Right forelimb (tissue), 1 donor: ENCODE measurements at places on chromosomes 2 and 18.
A peak's percentile ranks its signal among the peaks of the same experiment; 100 is the strongest.

GRCh38 chr18:51654488-51655326 lies 457.2 kb upstream of the MEX3C start:
- DNase-seq: no peak

DNA sequence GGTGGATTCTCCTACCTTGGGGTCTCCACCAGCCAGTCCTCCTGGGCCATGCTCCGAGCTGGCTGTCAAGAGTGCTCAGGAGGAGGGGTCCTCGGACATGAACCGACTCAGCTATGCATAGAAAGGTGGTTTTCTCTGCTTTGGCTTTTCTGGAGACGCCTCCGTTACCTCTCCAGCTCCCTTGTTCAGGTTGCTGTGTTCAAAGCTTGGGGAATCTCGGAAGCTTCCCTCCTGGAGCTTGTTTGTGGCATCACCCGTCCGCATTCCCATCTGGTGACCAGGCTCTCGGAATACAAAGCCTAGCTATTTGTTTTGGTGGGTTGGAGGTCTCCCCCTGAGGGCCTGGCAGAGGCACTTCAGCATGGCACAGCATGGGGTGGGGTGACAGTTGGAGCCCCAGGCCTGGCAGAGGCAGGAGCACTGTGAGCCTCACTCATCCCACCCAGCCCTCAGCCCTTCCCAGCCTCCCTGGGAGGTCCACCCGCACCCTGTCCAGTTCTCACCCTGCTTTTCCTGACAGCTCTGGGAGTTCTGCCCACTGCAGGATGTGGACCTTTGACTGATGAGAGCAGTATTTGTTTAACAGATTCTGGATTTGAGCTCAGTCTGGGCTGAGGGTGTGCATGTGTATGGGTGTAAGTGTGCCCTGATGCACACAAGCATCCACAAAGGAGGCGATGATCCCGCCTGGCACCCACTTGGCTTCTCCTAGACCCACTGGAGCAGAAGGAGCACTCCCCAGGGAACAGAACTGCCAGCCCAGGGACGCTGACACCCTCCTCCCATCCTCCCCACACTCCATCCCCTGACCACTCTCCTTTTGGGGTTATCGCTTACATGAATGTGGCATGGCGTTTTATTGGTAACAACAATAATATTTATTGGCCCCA lies 107.3 kb upstream of the HS6ST1 start:
- DNase-seq: peak; percentile 35

DNA sequence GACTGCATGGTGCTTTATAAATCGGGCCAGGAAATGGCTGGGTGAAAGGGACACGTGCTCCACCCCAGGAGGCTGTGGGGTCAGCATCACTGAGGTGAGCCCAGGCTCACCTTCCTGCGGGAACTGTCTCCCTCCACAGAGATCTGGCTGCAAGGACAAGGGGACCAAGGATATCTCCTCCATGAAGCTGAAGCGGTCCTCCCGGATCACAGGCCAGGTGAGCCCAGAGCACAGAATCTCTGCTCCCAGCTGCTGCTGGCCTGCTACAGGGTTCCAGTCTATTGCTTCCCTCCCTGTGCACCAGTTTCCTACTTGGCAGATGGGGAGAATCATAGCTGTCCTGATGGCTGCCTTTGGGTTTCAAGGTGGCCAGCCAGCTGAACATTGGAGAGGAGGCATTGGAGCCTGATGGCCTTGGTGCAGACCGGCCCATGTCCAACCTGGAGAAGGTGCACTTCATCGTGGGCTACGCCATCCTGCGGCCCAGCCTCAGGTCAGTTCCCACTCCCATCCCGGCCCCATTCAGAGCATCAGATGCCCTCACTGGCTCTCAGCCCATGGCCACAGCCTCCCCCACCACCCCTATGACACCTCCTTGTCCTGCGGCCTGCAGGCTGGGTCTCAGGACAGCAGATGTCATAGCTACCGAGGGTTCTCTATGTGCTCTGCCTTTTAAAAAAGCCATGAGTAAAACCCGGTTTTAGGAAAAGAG lies 33.7 kb upstream of the GPR17 start:
- peak; percentile 21 for DNase-seq

- peak; percentile 67 for DNase-seq
Observed at GRCh38 chr2:66576561-66577320, 141.8 kb downstream of the MEIS1 start.

- DNase-seq: no peak
Observed at GRCh38 chr2:18762667-18763066, 173.3 kb upstream of the NT5C1B start.

DNA sequence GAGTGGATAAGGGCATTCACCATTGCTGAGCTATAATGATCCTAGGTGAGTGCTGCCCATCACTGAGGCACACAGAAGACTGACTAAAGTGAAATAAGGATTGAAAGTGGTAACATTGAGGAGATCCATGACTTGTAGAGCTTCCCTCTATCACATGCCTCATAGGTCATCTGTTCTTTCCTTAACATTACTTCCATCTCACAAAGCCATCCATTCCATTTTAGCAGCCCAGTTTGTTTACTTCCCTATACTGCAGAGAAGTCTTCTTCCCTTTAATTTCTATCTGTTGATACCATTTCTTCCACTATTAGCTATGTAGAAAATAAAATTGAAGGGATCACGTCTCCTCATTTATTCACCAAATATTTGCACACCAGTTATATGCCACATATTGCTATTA lies 32.1 kb downstream of the ME2 start:
- no peak for DNase-seq

DNA sequence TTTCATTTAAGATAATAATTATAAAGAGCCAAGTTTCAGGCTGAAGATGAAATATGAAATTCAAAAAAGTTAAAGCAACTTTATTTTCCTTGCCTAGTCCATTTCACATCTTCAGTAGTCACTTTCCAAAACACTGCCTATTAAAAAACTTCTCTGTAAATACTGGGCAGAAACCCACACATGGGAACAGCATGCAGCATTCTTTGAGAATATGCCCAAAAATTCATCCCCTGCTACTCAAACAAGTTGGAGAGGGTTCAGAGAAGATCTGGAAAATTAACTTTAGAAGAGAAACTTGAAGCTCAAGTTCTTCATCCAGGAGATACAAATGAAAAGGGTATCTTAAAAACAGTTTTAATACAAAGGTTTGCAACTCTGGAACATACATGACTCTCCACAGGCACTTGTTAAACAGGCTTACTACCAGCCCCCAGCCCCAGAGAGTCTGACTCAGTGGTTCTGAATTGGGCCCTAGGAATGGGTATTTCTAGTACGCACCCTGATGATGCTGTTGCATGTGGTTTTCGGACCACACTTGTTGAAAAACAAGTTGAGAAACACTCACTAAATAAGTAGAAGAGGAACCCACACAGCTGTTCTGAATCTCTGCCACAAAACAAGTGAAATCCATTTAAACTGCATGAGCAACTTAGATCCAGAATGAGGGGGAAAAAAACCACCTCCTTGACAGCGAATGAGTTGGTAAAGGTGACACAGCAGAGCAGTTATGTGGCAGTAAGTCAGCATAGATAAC lies 329.1 kb downstream of the SATB2 start:
- DNase-seq: no peak

GRCh38 chr18:12843420-12844350 lies 40.4 kb downstream of the PTPN2 start:
- DNase-seq: no peak
